Stimulated activated CD4-positive, alpha-beta T cell treated with anti-CD3 and anti-CD28 coated beads, Interleukin-4, amount 100 ng/mL, for 4 hours (primary cell): ENCODE measurements at places on chromosomes 12 and 14.

- no peak for DNase-seq
These were observed 198.0 kb downstream of the ADGRD1 start for GRCh38 chr12:131151558-131152345.

- DNase-seq, result no peak
These were observed 93.9 kb upstream of the DCN start for GRCh38 chr12:91276509-91276908.

- DNase-seq, result peak; percentile 35
These were observed 1059.8 kb downstream of the TMEM121 start for GRCh38 chr14:106586098-106586704.

GRCh38 chr12:2851931-2852330, 4.9 kb downstream of the TEX52 start:
- DNase-seq, result no peak

- DNase-seq, result no peak
These were observed 38.5 kb upstream of the CD163 start for GRCh38 chr12:7542046-7542445.

GRCh38 chr12:25670076-25671055, 117.3 kb upstream of the LMNTD1 start:
- no peak for DNase-seq

- DNase-seq, result no peak
These were observed 311.3 kb downstream of the DPF3 start for GRCh38 chr14:72582582-72582981.

GRCh38 chr12:24991209-24992049, 42.5 kb upstream of the BCAT1 start:
- no peak for DNase-seq

- DNase-seq, result no peak
These were observed 8.3 kb upstream of the SLC38A2 start for GRCh38 chr12:46380881-46381280.

GRCh38 chr12:68240975-68241374, 12.4 kb downstream of the IL22 start:
- peak; percentile 29 for DNase-seq

DNA sequence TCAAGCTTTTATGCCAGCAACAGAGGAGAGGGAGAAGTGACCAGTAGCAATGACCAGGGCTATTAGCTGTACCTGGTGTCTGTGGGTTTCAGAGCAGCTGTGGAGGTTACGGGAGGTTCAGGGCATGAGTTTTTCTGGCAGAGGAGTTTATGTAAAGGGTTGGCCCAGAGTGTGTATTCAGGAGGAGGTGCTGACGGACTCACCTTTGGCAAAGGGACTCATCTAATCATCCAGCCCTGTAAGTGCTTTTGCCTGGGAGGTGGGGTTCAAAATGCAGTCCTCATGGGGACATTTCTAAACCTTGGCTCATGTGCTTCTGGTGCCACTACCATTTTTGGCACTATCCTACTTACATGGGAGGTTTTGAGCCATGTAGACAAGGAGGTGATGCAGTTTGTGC, 95.3 kb downstream of the DAD1 start:
- DNase-seq, result no peak

- DNase-seq, result no peak
These were observed 39.7 kb upstream of the EML1 start for GRCh38 chr14:99753225-99754140.
